T-cell (primary cell): ENCODE measurements at places on chromosomes 1 and 21. TPM values are rescaled to one million over a fixed set of nuclear protein-coding genes. Genes with fewer than 3 reads are reported as not detected.
A peak's percentile ranks its signal among the peaks of the same experiment; 100 is the strongest.

The TRIM62 gene
- 24.3 TPM for total RNA-seq

The UCK2 gene
- 7.6 TPM for total RNA-seq

The LCE2C gene
- not detected for total RNA-seq

The LENEP gene
- total RNA-seq, result 1.3 TPM

The ST6GALNAC5 gene
- total RNA-seq, result not detected

The CFHR3 gene
- total RNA-seq, result not detected

The FAM151A gene
- total RNA-seq, result not detected

The OLIG2 gene
- total RNA-seq, result not detected

The CD34 gene
- total RNA-seq, result 0.72 TPM

The ANGPTL3 gene
- not detected for total RNA-seq

The OR2W3 gene
- total RNA-seq, result not detected

The JAM2 gene
- not detected for total RNA-seq

The DDR2 gene
- total RNA-seq, result 0.58 TPM

GRCh38 chr1:9197186-9198099 lies 37.1 kb upstream of the H6PD start:
- DNase-seq, result no peak

DNA sequence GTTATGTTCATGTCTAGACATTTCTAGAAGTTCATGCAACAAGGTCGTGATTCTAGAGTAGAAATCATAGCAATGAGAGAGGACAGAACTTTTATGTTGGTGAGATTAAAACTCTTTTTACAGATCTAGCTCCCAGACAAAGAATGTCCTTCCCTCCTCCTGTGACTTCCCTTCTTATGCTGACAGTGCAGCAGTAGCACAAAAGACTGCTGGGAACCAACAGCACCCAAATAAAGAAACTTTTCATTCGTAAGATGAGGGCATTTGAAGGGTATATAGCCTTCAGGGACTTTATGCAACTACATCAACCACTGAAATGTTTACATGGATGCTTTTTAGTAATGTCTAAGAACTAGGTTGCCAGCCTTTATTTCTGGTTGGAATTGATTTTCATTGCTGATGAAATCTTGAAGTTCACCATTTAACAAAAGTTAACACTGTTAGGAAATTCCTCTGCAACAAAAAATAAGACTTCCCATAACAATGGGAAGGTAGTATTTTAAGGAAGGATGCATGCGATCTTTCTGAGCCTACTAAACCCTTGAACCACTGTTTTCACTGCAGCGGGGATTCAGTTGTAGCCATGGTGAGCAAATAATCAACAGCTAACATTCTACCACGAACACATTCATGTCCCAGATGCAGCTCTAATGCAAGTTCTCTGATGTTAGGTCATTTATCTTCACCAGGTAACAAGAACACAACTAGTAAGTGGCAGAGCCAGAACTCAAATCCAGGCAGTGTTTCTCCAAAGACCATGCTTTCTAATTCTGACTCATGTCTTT lies 672.8 kb downstream of the PTPRC start:
- DNase-seq, result no peak

- no peak for DNase-seq
These were observed 431 bp downstream of the MTARC1 start for GRCh38 chr1:220787069-220787619.

DNA sequence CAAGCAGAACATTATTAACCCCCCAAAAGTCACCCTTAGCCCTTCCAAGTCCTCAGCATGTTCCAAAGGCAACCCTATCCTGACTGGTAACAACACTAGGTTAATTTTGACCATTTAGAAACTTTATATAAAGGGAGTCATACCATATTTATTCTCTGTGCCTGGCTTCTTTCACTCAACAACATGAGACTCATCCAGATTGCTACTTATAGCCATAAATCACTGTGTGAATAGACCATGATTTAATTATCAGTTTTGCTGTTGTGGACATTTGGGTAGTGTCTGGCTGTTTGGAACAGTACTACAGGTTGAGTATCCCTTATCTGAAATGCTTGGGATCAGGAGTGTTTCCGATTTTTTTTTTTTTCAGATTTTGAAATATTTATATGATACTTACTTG lies 252.1 kb downstream of the DISC1 start:
- DNase-seq, result no peak

GRCh38 chr1:68975212-68975933 lies 478.5 kb upstream of the DEPDC1 start:
- no peak for DNase-seq

- DNase-seq, result no peak
These were observed 677 bp upstream of the HSD11B1 start for GRCh38 chr1:209703834-209704504.

GRCh38 chr1:7149080-7149838 lies 364.0 kb downstream of the CAMTA1 start:
- no peak for DNase-seq

DNA sequence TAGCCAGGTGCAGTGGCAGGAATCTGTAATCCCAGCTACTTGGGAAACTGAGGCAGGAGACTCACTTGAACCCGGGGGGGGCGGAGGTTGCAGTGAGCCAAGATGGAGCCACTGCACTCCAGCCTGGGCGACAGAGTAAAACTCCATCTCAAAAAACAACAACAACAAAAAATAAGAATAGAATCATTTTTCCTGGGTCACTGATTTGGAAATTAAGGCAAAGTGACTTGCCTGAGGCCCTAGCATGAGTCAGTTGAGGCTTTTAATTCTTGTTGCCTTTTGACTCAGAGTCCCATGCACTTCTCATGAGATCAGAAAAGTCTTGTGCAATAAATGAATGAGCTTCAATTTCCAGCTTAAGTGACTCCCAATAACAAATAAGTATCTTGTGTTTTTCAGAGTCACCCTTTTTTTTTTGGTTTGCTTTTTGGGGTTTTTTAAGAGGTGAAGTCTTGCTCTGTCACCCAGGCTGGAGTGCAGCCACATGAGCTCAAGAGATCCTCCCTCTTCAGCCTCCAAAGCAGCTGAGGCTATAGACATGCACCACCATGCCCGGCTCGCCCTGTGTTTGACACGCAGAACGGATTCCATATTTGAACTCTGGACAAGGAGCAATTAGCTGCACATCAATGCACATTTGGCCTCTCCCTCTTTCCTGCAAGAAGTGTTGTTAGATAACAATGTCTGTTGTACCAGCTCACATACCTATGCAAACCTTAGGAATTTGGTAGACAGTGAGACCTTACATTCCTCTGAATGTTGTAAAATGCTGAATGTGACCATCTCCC lies 3.4 kb upstream of the PLEKHM2 start:
- no peak for DNase-seq

DNA sequence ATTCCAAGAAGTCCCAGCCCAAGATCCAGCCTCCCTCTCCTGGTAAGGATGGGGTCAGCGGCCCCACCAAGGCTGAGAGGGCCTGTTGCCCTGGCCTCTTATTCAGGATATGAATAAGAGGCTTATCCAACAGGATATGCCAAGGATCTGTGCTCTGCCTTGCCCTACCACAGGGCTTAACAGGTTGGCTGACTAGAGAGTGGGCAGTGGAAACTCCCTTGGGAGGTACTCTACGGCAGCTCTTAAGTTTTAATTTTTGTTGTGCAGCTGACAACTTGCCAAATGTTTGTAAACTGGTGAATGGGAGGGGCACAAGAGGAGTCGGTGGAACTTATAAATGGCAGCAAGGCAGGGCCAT lies 16.5 kb upstream of the PIGV start:
- DNase-seq, result no peak

DNA sequence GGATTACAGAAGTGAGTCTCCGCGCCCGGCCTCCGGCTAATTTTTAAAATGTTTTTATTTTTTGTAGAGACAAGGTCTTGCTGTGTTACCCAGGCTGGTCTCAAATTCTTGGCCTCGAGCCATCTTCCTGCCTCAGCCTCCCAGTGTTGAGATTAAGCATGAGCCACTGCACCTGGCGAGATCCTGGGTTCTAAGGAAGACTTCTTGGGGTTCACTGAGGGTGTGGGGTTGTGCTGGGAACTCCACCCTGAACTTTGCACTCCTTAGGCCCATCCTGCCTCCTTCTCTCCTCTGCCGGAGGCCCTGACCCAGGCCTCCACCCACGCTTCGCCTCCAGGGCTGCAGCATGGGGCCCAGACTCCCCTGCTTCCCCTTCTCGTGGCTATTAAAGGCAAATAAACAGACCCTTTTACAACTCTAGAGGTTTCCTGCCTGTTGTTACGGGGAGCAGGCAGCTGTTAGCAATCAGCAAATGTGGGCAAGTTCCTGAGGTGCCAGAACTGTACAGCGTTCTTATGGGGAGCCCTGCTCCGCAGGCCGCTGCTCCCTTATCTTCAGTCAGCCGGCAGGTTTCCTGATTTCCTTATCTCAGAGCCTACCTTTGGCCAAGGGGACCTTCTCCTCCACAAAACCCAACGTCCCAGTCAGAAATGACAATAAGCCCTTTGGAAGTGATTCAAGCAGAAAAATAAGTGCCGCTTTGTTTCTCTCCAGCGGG lies 41.0 kb upstream of the LIN9 start:
- DNase-seq, result no peak

DNA sequence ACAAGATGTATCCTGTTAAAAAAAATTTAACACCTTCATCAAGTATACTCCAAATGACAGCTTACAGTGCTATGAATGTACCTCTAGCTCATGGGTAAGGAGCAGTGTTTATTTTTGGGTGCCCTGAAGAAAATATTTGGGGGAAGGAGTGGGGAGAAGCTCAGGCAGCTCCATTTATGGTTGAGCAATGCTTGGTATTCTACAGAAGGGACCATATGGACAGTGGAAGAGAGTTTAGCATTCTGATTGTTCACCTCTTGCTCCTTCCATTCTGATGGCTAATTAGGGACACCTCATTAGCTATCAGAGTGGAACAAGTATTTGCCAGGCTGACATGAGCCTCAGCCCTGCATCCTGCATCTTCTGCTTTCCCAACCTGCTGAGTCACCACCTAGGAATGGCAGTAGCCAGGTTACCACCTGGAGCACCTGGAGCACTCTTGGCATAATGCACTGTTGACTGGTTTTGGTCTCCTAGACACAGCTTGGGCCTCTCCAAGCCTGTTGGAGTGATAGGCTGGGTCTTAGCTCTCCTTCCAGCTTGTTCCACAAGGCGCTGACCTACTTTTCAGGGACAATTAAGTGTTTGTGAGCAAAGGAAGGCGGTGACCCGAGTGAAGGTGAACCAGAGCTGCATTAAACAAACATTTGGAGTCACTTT lies 62.0 kb upstream of the MACF1 start:
- DNase-seq, result no peak

DNA sequence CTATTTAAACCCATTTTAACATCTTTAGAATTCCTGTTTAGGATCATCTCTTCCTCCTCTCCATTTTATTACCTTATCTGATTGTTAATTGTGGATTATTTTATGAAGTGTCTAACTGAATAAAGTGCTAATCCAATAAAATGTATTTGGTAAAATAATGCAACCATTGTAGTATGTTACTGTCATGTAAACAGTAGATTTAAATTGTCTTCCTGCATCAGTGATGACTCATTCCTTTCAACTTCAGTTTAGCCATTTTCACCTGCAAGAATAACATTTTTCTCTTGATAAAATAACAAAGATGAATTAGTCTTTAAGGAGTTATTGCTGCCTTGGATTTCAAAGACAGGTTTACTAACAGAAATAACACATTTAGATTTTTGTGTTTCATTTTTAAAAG lies 5.4 kb downstream of the PPP2R5A start:
- DNase-seq, result no peak

GRCh38 chr1:233627376-233627775 lies 13.5 kb downstream of the KCNK1 start:
- no peak for DNase-seq

- DNase-seq, result peak; percentile 21
These were observed 179.6 kb downstream of the DHRS3 start for GRCh38 chr1:12438349-12438924.

GRCh38 chr1:205583461-205584130 lies 48.2 kb downstream of the ELK4 start:
- DNase-seq, result no peak

- no peak for DNase-seq
These were observed 352.9 kb downstream of the LTN1 start for GRCh38 chr21:28639737-28640136.

DNA sequence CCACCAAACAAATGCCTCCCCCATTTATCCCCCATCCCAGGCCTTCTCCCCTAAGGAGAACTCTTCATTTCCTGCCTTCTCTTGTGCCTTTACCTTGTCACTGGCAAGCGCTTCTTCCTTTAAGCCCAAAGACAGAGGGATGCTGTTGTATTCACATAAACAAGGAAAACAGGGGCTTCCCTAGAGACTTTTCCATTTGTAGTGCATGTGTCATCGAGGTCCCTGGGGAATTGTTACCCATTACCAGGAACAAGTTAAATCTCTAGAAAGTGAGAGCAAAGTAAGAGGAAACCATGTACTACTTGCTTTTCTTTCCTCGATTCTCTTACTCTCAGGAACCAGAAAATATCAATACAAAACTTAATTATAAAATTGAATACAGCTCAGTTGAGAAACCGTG lies 114.4 kb upstream of the DPT start:
- DNase-seq, result no peak

- DNase-seq, result no peak
These were observed 926 bp upstream of the SH3D21 start for GRCh38 chr1:36304970-36305914.

DNA sequence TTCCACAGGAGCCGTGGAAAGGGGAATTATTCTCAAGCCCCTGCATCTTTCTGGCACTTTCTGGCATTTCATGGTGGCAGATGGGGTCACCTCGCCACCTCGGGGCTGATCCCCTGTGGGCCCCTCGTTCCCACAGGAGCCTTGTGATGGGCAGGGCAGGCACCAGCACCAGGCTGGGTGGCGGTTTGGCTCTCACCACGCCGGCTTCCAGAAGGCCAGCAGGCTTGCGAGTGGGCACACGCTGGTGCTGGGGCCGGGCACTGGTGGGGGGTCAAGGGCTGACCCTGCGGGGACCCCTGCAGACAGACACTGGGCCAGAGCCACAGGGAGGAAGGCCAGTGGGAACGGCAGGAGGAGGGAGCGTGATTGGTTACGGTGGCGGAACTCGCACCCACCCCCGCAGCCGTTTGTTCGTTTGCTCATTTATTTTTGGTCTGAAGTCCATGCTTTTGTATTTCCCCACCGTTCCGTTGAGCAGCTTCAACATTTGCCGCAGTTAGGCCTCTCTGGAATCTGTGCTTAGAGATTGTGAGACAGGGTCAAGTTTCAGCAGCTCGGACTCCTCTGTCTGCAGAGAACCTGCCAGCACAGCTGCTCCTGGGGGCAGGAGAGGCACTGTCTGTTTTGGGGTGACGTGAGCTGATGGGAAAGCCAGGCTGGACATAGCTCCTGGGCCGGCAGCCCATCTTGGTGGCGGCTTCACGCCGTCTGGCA lies 5.3 kb downstream of the COL18A1 start:
- no peak for DNase-seq

DNA sequence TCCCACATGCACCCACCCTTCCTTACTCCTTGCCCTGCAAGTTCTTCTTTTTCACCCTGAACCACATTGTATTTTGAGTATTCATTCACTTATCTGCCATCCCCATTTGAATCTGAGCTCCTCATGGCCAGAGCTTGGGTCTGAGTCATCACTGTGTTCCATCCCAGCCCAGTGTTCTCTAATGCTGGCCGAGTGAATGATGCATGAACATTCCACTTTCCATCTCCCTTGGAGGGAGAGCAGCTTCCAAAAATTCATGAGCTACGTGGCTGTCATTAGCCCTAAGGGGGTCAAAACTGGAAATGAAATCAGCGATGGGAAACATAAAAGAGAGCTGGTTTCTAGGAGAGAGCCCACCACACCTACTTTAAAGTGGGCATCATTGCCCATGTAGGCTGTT lies 187.0 kb upstream of the USP24 start:
- DNase-seq, result no peak
